Iris pigment epithelial cell (primary cell): ENCODE measurements at places on chromosomes 6 and 20.

GRCh38 chr6:151683381-151683780 is 124.1 kb upstream of the ESR1 start:
- DNase-seq: no peak

GRCh38 chr6:21005816-21006570 is 471.7 kb downstream of the CDKAL1 start:
- DNase-seq: peak; percentile 93

DNA sequence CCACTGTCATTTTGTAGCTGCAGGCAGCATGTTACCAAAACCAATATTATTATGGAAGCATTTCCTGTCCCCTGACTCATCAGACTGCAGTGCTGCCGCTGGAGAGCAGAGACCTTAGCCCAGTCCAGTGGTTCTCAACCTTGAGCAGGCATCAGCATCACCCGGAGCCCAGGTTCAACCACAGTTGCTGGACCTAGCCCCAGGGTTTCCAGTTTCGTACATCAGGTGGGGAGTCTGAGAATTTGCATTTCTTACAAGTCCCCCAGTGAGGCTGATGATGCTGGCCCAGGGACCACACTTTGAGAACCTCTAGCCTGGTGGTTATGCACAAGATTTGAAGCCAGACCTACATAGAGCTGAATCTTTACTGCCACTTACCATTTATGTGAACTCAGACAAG is 47.3 kb downstream of the LY86 start:
- no peak for DNase-seq

- no peak for DNase-seq
Measured at GRCh38 chr20:32445539-32446273, 87.6 kb downstream of the ASXL1 start.

GRCh38 chr6:21598674-21599023 is 5.1 kb downstream of the SOX4 start:
- DNase-seq: peak; percentile 37

GRCh38 chr6:161151660-161152526 is 122.0 kb downstream of the AGPAT4 start:
- no peak for DNase-seq

DNA sequence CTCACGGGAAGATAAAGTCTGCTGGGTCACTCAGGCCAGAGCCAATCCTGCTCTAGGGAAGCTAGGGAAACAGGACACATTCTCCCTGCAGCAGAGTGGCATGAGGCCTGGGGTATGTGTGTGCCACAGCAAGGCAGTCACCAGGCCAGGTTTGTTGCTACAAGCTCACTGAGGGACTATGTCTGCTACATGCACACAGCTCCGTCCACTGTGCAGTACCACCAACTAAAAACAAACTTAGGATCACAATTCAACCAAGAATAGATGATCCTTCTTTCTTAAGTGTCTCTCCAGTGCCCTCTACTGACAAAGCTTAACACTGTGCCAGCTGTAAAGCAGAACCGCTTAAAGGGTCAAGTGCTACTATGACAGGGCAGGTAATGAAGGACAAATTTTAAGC is 192.5 kb downstream of the PTPRK start:
- peak; percentile 42 for DNase-seq

DNA sequence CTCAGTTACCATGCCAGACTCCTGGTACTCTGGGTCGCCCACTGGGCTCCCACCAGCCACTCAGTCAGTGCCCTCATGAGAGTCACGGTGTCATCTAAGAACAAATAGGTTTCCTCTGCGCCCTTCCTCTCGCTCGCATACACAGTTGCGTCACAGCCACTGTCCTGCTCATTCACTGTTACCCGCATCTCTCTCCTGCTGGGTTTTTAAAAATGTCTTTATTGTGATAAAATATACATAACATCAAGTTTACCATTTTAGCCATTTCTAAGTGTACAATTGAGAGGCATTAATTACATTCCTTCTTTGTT is 4.0 kb downstream of the TEAD3 start:
- DNase-seq: no peak

DNA sequence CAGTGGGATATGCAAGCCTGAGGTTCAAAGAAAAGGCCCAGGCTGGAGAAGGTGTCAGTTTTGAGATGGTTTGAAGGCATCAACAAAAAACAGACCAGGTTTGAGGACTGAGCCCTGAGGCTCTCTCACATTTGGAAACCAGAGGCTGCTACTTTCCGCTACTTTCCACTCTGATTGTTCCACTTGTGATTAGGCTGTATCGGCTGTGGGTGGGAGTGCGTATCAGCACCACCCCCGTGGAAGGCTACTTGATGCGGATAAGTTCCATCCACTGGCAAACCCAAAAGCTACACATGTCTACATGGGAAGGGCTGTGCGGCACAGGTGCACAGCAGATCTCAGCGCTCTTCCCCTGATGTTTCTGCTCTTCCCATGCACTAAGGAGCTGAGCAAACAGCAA is 198.7 kb downstream of the GMPR start:
- DNase-seq: no peak

DNA sequence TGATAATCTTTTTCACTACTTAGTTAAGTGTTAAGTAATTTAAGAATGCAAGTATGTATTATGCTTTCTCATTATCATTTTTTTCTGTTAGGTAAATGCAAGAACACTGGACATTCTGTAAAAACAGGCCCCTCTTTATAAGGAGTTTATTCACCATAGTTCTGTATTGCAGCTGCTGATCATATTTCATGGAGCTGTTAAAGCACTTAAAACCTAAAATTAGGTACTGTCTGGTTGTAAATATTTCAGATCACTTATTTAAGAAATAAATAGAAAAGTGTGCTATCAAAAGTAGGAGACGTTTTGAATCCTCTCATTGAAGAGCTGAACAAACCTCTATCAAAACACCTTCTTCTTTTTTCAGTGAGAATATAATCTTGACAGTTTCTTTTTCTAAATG is 3.9 kb downstream of the EYA4 start:
- DNase-seq: no peak

GRCh38 chr6:76861403-76861802 is 601.9 kb downstream of the HTR1B start:
- peak; percentile 21 for DNase-seq

DNA sequence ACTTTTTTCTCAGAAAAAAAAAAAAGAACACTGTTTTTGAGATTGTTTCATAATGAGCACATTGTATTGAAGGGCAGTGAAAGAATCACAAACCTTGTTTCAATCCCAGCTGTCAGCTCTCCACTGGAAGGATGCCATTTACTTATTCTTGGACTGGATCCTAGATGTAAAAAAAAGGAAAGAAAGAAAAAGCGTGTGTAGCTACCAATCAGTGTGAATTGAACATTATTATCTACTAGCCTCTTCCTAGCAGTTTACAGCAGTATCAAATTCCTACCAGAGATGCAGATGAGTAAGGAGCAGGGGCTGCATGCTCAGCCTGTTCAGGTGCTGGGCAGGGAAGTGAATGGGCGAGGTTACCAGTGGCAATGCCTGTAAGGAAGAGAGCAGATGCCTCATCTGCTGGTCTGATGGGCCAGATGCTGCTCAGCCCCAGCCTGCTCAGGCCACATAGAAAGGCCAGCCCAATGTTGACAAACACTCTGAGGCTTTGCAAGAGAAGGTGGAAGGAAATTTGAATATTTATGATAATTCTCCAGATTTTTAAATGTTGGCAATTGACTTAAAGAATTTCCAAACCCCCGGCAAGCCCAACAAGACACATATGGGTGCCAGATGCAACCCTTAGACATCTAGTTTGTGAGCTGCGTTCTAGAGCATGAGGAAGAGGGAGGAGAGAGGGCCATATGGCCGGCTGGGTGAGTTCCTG is 189.5 kb downstream of the IBTK start:
- peak; percentile 73 for DNase-seq

DNA sequence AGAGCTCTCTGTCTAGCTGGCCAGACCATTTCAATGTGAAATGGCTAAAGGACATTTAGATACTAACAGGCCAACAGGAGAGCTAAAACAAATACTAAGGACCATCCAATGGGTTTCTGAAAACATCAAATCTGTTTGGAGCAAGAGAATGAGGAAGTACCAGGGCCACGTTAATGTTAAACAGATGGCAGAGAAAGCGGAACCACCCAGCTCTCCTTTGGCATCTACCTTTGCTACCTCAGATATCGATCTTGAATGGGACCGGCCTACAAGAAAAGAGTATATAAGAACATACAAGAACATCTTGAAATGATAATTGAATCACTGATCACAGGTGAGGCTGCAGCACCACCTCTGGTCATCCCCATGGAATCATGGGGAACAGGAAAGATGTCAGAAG is 31.8 kb downstream of the KCNK5 start:
- DNase-seq: no peak

- DNase-seq: no peak
Measured at GRCh38 chr6:170018422-170018935, 267.1 kb downstream of the ERMARD start.
